Liver (tissue), 10 donors: ENCODE measurements at places on chromosomes 12 and 14. TPM values are rescaled to one million over a fixed set of nuclear protein-coding genes. Genes with fewer than 3 reads are reported as not detected.

Gene GCN1
- 78.6 TPM for total RNA-seq

Gene POTEG
- not detected for total RNA-seq

Gene ITGB7
- total RNA-seq, result 1.7 TPM

Gene RD3L
- total RNA-seq, result 0.17 TPM

Gene ST8SIA1
- total RNA-seq, result 0.17 TPM

Gene TMEM229B
- 1.7 TPM for total RNA-seq

Gene TSPAN9
- total RNA-seq, result 29.0 TPM

Gene KLRK1
- total RNA-seq, result 4.0 TPM

Gene SLC7A7
- total RNA-seq, result 9.2 TPM

Gene NTS
- total RNA-seq, result 0.08 TPM

Gene CD9
- 18.7 TPM for total RNA-seq

Gene WSCD2
- total RNA-seq, result under 0.01 TPM

Gene KRT77
- total RNA-seq, result not detected

Gene SOAT2
- total RNA-seq, result 0.92 TPM

Gene GALNT8
- 0.19 TPM for total RNA-seq

Gene SLCO1A2
- 0.17 TPM for total RNA-seq

Gene GPR137C
- 1.3 TPM for total RNA-seq

Gene SLC35F4
- not detected for total RNA-seq

Gene CLEC9A
- 0.14 TPM for total RNA-seq

Gene MMP14
- total RNA-seq, result 8.4 TPM

Gene INHBE
- 17.6 TPM for total RNA-seq

Gene BEST3
- not detected for total RNA-seq

Gene MON2
- 31.1 TPM for total RNA-seq

Gene SLC17A8
- total RNA-seq, result 3.9 TPM

Gene ALX1
- total RNA-seq, result not detected

Gene GAS2L3
- total RNA-seq, result 17.6 TPM

Gene RASAL1
- total RNA-seq, result 0.25 TPM

Gene IGF1
- 0.61 TPM for total RNA-seq

Gene FBXL14
- 7.5 TPM for total RNA-seq
